ENCODE measurements at places on chromosomes 3 and 15. TPM values are rescaled to one million over a fixed set of nuclear protein-coding genes. Genes with fewer than 3 reads are reported as not detected.
A peak's percentile ranks its signal among the peaks of the same experiment; 100 is the strongest.

CNTN4 gene
- not detected for total RNA-seq

CDC25A gene
- 23.4 TPM for total RNA-seq

FOXB1 gene
- total RNA-seq, result 0.54 TPM

NPAP1 gene
- not detected for total RNA-seq

ATP2C1 gene
- 58.4 TPM for total RNA-seq

OXTR gene
- 0.82 TPM for total RNA-seq

SKOR1 gene
- total RNA-seq, result 0.30 TPM

EIF4A2 gene
- 383 TPM for total RNA-seq

- H3K36me3 ChIP-seq, result no peaks in the 10 kb centered on the region
- no peak overlapping the region for H3K4me3 ChIP-seq
- DNase-seq, result no peak
- H3K27me3 ChIP-seq, result no peaks in the 10 kb centered on the region
Measured at GRCh38 chr3:183192650-183193300, 30.2 kb upstream of the LAMP3 start.

GRCh38 chr15:54011656-54012055 is 33.4 kb downstream of the UNC13C start:
- DNase-seq, result no peak
- no peaks in the 10 kb centered on the region for H3K27me3 ChIP-seq
- no peak overlapping the region for H3K27ac ChIP-seq
- H3K36me3 ChIP-seq, result no peaks in the 10 kb centered on the region
- no peaks in the 10 kb centered on the region for H3K4me1 ChIP-seq
- no peak overlapping the region for H3K4me3 ChIP-seq

DNA sequence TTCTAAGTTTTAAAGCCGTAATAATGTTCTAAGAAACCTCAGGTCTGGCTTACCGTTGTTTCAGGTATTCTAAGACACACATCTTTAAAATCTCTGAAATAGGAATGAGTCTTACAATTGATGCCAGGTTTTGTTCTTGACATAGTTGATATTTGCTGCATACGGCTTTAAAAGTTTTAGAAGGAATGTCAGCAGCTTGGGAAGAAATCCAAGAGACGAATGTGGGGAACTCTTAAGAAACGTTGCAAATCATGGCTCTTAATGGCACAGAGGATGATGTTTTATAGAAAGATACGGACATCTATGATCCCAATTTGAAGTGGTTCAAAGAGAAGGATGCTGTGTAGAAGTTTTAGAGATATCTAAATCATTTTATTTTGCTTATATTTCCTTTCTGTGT is 11.5 kb downstream of the NUDT16 start:
- H3K27me3 ChIP-seq, result peaks cover 1% of the 10 kb centered on the region
- H3K4me1 ChIP-seq, result no peaks in the 10 kb centered on the region
- DNase-seq, result no peak
- no peak overlapping the region for H3K27ac ChIP-seq

- H3K4me3 ChIP-seq, result no peak overlapping the region
- H3K4me1 ChIP-seq, result peaks cover 47% of the 10 kb centered on the region
- H3K27ac ChIP-seq, result peak overlapping the region; percentile 77
- H3K36me3 ChIP-seq, result peaks cover 62% of the 10 kb centered on the region
- H3K27me3 ChIP-seq, result no peaks in the 10 kb centered on the region
Measured at GRCh38 chr15:94305133-94305532, 73.8 kb downstream of the MCTP2 start.

DNA sequence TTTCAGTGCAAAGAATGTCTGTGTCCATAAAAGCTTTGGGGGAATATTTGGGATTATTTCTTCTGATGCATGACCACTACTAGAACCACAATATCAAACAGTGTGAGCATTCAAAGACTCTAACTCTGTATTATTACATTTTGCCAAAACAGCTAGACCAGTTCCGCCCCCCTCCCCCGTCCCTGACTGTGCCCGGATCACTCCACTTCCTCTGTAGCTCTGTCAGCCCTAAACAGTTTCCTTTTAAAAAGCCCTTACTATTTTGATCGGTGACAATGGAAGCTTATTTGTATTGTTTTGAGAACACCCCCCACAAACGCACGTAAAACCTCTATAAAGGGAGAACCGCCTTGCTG is 36.6 kb upstream of the EPHB3 start:
- H3K4me1 ChIP-seq, result peaks cover 19% of the 10 kb centered on the region
- peak overlapping the region; percentile 80 for H3K4me3 ChIP-seq
- H3K27me3 ChIP-seq, result peaks cover 35% of the 10 kb centered on the region

DNA sequence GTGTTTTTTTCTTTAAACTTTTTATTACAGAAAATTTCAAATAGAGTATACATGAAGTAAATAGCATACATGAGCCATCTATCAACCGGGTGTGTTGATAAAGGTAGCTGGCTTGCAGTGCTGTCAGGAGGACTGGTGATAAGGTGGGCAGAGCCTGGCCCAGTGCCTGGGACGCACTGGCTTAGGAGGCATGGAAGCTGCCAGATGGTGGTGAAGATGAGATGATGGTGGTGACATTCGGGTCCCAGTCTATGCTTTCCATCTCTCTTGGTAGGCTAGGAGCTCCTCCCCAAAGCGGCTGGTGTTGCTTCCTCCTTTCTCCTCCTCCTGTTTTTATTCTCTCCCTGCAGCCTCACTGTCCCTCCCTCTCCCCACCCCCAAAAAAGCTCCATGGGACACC is 101.7 kb downstream of the ADCY5 start:
- no peak overlapping the region for H3K27ac ChIP-seq
- H3K4me3 ChIP-seq, result no peak overlapping the region
- peaks cover 10% of the 10 kb centered on the region for H3K27me3 ChIP-seq
- H3K36me3 ChIP-seq, result no peaks in the 10 kb centered on the region
- H3K4me1 ChIP-seq, result peaks cover 11% of the 10 kb centered on the region

- no peak overlapping the region for H3K4me3 ChIP-seq
- peaks cover 7% of the 10 kb centered on the region for H3K27me3 ChIP-seq
- H3K27ac ChIP-seq, result no peak overlapping the region
Measured at GRCh38 chr15:95511671-95512070, 818.8 kb upstream of the NR2F2 start.

GRCh38 chr15:50107591-50108408 is 11.2 kb downstream of the ATP8B4 start:
- peaks cover 23% of the 10 kb centered on the region for H3K36me3 ChIP-seq
- DNase-seq, result peak; percentile 27
- peaks cover 65% of the 10 kb centered on the region for H3K4me1 ChIP-seq
- H3K27me3 ChIP-seq, result no peaks in the 10 kb centered on the region
- H3K27ac ChIP-seq, result peak overlapping the region; percentile 80
- peak overlapping the region; percentile 26 for H3K4me3 ChIP-seq

DNA sequence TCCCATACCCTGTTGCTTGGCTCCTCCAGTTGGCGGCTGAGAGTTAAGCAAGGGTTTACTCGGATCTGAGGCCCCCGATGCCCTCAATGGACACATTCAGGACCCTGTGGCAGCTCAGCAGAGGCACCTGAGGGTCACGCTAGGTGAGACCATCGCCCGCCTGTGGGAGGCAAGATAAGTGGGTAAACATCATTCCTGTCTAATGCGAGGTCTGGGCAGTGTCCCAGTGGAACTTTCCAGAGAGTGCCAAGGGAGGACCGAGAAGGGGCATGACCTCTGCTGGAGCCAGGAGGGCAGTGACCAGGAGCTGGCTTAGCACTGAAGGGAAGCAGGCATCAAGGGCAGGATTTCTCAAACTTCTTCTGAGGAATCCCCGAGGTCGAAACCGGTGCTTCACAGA is 65.4 kb upstream of the SEC61A1 start:
- H3K27ac ChIP-seq, result no peak overlapping the region
- no peaks in the 10 kb centered on the region for H3K36me3 ChIP-seq
- DNase-seq, result no peak
- no peaks in the 10 kb centered on the region for H3K27me3 ChIP-seq
- no peaks in the 10 kb centered on the region for H3K4me1 ChIP-seq
- no peak overlapping the region for H3K4me3 ChIP-seq
